ENCODE measurements at places on chromosomes 12 and 14.

- no peak overlapping the region for H3K27ac ChIP-seq
- no peak for DNase-seq
- H3K4me1 ChIP-seq, result peaks cover 4% of the 10 kb centered on the region
- H3K36me3 ChIP-seq, result peaks cover 55% of the 10 kb centered on the region
- H3K27me3 ChIP-seq, result no peaks in the 10 kb centered on the region
- no peak overlapping the region for H3K4me3 ChIP-seq
Observed at GRCh38 chr12:123164222-123164621, 13.3 kb upstream of the PITPNM2 start.

DNA sequence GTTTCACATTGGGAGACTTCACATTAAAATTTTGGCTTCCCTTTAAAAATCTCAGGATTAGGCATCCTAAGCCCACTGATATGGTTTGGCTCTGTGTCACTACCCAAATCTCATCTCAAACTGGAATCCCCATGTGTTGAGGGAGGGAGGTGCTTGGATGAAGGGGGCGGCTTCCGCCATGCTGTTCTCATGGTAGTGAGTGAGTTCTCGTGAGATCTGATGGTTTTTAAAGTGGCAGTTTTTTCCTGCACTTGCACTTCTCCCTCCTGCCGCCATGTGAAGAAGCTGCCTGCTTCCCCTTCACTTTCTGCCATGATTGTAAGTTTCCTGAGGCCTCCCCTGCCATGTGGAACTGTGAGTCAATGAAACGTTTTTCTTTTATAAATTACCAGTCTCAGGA is 65.7 kb upstream of the PLXNC1 start:
- no peak for DNase-seq
- H3K36me3 ChIP-seq, result no peaks in the 10 kb centered on the region
- H3K27ac ChIP-seq, result no peak overlapping the region
- H3K4me3 ChIP-seq, result no peak overlapping the region
- H3K27me3 ChIP-seq, result peaks cover 56% of the 10 kb centered on the region

GRCh38 chr12:45670346-45671065 is 59.0 kb upstream of the ARID2 start:
- H3K27ac ChIP-seq, result no peak overlapping the region
- H3K36me3 ChIP-seq, result no peaks in the 10 kb centered on the region
- H3K4me3 ChIP-seq, result peak overlapping the region; percentile 87
- peaks cover 35% of the 10 kb centered on the region for H3K4me1 ChIP-seq
- DNase-seq, result no peak

DNA sequence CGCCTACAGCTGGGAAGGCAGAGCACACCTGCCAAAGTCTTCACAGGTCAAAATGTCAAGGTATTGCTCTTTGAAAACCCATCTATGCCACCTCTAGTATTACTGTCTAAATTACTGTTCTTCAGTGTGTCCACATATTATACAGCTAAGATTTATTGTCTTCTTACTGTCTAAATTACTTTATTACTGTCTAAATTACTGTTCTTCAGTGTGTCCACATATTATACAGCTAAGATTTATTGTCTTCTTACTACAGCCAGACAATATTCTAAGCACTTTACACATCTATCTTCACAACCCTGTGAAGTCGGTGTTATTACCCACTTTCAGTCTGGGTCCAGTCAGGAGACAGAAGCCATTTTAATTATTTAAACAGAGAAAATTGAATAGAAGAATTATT is 173.9 kb downstream of the MYRFL start:
- no peaks in the 10 kb centered on the region for H3K36me3 ChIP-seq
- no peak overlapping the region for H3K27ac ChIP-seq
- no peaks in the 10 kb centered on the region for H3K4me1 ChIP-seq
- DNase-seq, result no peak
- peaks cover 9% of the 10 kb centered on the region for H3K27me3 ChIP-seq

GRCh38 chr14:61489932-61490331 is 168.6 kb downstream of the PRKCH start:
- H3K36me3 ChIP-seq, result peaks cover 50% of the 10 kb centered on the region
- no peak for DNase-seq
- H3K4me3 ChIP-seq, result no peak overlapping the region
- H3K27me3 ChIP-seq, result no peaks in the 10 kb centered on the region
- H3K4me1 ChIP-seq, result peaks cover 28% of the 10 kb centered on the region
- H3K27ac ChIP-seq, result no peak overlapping the region

DNA sequence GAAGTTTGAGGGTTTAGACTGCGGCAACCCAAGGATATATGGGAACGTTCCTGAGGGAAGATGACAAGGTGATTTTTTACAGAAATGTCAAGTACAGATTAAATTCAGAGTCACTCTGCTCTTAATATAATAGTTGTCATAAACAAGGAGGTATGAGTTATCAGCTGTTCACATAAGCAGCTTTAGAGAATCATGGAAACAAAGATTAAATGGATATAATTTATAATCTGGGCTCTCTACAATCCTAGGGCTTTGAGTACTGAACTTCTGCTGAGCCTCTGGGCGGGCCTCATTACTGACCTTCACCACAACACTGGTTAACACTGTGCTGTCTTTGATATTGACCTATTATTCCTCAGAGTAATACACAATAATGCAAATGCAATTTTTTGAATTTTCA is 577.8 kb downstream of the RPS29 start:
- no peaks in the 10 kb centered on the region for H3K36me3 ChIP-seq
- no peak overlapping the region for H3K27ac ChIP-seq
- H3K4me3 ChIP-seq, result no peak overlapping the region
- no peaks in the 10 kb centered on the region for H3K27me3 ChIP-seq

DNA sequence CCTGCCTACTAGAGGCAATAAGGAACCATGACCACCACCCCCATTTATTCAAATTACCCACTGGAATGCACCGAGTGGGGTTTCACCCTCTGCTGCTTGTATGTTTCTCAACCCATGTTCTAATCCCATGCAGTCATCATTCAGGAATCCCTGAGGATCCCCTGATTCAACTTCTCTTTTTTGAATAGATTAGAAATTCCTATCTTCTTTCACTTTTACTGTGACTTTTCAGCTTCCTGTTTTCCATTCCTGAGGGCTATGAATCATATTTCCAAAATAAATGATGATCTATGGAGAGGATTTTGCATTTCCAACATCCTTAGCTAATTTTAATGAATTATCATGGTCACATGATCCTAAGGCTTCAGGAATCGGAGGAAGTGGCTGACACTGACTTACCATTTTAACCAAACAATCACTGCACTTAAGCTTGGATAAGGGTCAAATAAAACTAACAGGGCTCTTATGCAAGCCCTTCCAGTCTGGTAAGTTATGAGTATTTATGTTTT is 19.4 kb upstream of the P2RX4 start:
- H3K27ac ChIP-seq, result no peak overlapping the region
- no peaks in the 10 kb centered on the region for H3K4me1 ChIP-seq
- peaks cover 8% of the 10 kb centered on the region for H3K36me3 ChIP-seq
- no peak overlapping the region for H3K4me3 ChIP-seq
- DNase-seq, result no peak
- no peaks in the 10 kb centered on the region for H3K27me3 ChIP-seq

GRCh38 chr12:55915482-55915859 is 12.2 kb downstream of the PYM1 start:
- peaks cover 24% of the 10 kb centered on the region for H3K4me1 ChIP-seq
- no peak for DNase-seq
- no peak overlapping the region for H3K4me3 ChIP-seq

DNA sequence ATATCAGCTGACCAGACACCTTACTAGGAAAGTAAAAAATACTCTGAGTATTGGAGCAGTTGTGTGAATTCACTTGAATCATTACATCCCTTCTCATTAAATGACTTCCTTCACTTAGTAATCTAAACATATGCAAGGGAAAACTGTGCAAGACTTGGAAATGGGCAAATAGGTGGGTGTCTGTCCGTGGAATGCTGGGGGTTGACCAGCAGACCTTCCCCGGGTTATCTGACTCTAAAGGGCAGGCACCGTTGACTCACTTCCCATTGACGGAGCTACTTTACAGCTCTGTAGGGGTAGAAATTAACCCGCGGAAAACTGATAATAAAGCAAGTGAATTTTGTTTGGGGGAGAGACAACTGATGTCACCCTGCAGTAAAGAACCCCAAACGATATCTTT is 199.3 kb downstream of the TTC7B start:
- no peaks in the 10 kb centered on the region for H3K36me3 ChIP-seq
- no peak for DNase-seq
- H3K27me3 ChIP-seq, result peaks cover 15% of the 10 kb centered on the region

DNA sequence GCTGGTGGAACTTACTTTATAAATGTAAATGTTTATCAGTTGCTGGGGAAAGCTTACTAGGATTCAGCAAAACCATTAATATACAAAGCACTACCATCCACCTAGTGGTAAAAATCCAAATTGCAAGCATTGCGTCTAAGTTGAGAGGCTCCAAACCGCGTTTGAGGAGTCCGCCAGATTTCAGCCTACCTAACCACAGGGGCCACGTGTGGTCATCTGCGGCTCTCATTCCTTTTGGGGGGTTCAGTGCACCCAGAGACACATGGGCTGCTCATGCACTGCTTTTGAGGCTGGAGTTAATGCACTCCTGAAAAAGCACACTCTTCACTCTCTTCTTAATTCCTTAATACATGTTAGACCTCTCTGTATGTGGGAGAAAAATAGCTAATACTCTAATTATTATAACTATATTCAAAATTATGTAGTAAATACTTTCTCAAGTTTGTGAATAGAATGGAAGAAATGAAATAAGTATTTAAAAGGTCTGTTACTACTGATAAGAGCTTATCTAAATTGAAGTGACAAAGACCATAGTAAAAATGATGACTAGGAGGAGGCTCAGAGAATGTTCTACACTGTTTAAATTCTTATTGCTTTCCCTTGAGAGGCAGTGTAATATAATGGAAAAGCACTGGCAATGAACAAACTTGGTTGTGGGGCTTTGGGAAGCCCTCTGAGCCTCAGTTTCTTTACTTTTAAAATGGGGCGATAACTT is 41.4 kb upstream of the MANSC4 start:
- peak overlapping the region; percentile 67 for H3K4me3 ChIP-seq
- peak; percentile 33 for DNase-seq
- H3K36me3 ChIP-seq, result peaks cover 8% of the 10 kb centered on the region
- H3K4me1 ChIP-seq, result peaks cover 18% of the 10 kb centered on the region

DNA sequence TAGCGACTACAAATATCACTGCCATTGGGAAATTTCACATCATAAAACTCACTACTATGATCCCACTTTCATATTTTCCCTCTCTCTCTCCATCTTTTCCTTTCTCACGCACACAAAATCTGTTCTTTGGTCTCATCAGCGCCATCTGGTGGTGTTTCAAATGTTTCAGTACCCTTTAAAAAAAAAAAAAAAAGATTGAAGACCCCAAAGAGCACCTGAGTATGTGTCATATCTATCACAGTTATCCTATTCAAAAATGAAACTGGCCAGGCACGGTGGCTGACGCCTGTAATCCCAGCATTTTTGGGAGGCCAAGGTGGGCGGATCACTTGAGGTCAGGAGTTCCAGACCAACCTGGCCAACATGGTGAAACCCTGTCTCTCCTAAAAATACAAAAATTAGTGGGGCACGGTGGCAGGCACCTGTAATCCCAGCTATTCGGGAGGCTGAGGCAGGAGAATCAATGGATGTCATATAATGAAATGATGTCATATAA is 72.4 kb downstream of the TTC9 start:
- no peaks in the 10 kb centered on the region for H3K36me3 ChIP-seq
- peak; percentile 46 for DNase-seq
- no peak overlapping the region for H3K4me3 ChIP-seq
- peaks cover 20% of the 10 kb centered on the region for H3K27me3 ChIP-seq
- peaks cover 1% of the 10 kb centered on the region for H3K4me1 ChIP-seq

- no peaks in the 10 kb centered on the region for H3K4me1 ChIP-seq
- no peak overlapping the region for H3K4me3 ChIP-seq
- no peak for DNase-seq
- H3K27me3 ChIP-seq, result peaks cover 19% of the 10 kb centered on the region
Observed at GRCh38 chr12:2329661-2330210, 276.9 kb downstream of the CACNA1C start.

- H3K36me3 ChIP-seq, result no peaks in the 10 kb centered on the region
- peaks cover 3% of the 10 kb centered on the region for H3K4me1 ChIP-seq
- H3K4me3 ChIP-seq, result no peak overlapping the region
- peak; percentile 19 for DNase-seq
- H3K27me3 ChIP-seq, result peaks cover 25% of the 10 kb centered on the region
Observed at GRCh38 chr14:94485944-94486841, 10.2 kb upstream of the SERPINA9 start.

- H3K4me1 ChIP-seq, result no peaks in the 10 kb centered on the region
- DNase-seq, result no peak
- no peaks in the 10 kb centered on the region for H3K36me3 ChIP-seq
- H3K27me3 ChIP-seq, result peaks cover 2% of the 10 kb centered on the region
- H3K27ac ChIP-seq, result no peak overlapping the region
Observed at GRCh38 chr12:22702690-22703089, 77.7 kb downstream of the ETNK1 start.

GRCh38 chr12:94534774-94535509 is 75.3 kb upstream of the CEP83 start:
- no peak overlapping the region for H3K27ac ChIP-seq
- no peaks in the 10 kb centered on the region for H3K36me3 ChIP-seq
- H3K4me1 ChIP-seq, result peaks cover 4% of the 10 kb centered on the region
- peaks cover 9% of the 10 kb centered on the region for H3K27me3 ChIP-seq
- DNase-seq, result no peak

DNA sequence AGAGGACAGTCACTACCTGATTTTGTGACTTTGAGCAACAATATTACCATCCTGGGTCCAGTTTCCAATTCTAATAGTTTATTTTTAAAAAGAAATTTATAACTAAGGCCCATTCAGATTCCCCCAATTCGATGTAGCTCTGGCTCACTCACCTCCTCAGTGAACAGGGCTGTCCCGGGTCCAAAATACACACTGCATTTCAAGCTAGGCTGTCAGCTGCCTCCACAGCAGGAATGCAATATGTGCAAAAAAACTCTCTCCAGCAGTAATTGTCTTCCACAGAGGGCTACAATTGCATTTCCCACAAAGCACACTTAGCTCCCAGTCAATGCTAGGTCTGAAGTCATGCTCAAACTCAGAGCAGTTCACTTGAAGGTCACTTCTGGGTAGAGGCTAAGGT is 39.3 kb upstream of the ZNF641 start:
- H3K36me3 ChIP-seq, result no peaks in the 10 kb centered on the region
- no peak overlapping the region for H3K27ac ChIP-seq
- no peak overlapping the region for H3K4me3 ChIP-seq
- no peak for DNase-seq
- H3K27me3 ChIP-seq, result peaks cover 71% of the 10 kb centered on the region

GRCh38 chr14:90087433-90087832 is 25.6 kb downstream of the KCNK13 start:
- H3K4me3 ChIP-seq, result no peak overlapping the region
- H3K4me1 ChIP-seq, result no peaks in the 10 kb centered on the region
- DNase-seq, result no peak
- no peak overlapping the region for H3K27ac ChIP-seq
- peaks cover 38% of the 10 kb centered on the region for H3K27me3 ChIP-seq
- no peaks in the 10 kb centered on the region for H3K36me3 ChIP-seq

- no peaks in the 10 kb centered on the region for H3K36me3 ChIP-seq
- H3K27ac ChIP-seq, result no peak overlapping the region
- H3K27me3 ChIP-seq, result peaks cover 7% of the 10 kb centered on the region
- DNase-seq, result no peak
- peaks cover 28% of the 10 kb centered on the region for H3K4me1 ChIP-seq
Observed at GRCh38 chr12:7351177-7351576, 47.3 kb downstream of the ACSM4 start.

DNA sequence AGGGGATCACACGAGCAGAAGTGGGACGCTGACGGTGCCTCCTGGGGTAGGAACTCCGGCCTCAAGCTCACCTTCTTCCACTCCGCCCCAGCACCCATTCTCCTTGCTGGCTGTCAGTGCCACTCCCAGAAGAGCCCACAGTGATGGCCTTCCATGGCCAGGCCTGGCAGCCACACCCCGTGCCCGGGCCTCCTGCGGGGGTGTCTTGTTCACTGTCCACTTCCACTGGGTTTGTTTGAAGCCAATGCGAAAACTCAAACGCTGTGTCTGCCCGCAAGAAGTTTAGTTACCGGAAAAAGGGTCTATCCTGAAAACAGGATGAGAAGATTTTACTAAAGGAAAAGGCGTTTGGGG is 38.1 kb downstream of the CCDC88C start:
- H3K36me3 ChIP-seq, result peaks cover 82% of the 10 kb centered on the region
- DNase-seq, result no peak
- H3K27ac ChIP-seq, result peak overlapping the region; percentile 92
- H3K4me3 ChIP-seq, result peak overlapping the region; percentile 74

Data from effector memory CD8-positive, alpha-beta T cell (primary cell).